Activated naive CD4-positive, alpha-beta T cell (primary cell): ENCODE measurements at places on chromosomes 12 and 14.

- no peak for DNase-seq
These were observed 74.2 kb upstream of the KICS2 start for GRCh38 chr12:64296301-64296700.

DNA sequence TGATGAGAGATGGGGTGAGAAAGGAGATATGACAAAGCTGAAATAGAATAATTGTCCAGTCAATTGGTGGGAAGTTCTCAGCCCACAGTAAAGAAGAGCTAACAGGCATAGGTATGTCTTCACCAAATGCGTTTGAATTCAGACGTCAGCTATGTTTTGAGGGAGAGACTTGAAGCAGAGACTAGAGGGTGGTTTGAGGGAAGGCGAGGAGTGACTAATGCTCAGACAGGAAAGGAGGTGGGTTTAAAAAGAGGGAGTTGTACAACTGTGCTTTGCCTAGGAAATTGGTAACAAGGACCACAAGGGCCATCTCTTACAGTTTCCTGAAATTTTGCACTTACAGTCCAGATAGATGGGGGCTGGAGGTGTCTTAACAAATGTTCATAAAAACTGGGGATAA is 6.4 kb downstream of the JKAMP start:
- DNase-seq = no peak

DNA sequence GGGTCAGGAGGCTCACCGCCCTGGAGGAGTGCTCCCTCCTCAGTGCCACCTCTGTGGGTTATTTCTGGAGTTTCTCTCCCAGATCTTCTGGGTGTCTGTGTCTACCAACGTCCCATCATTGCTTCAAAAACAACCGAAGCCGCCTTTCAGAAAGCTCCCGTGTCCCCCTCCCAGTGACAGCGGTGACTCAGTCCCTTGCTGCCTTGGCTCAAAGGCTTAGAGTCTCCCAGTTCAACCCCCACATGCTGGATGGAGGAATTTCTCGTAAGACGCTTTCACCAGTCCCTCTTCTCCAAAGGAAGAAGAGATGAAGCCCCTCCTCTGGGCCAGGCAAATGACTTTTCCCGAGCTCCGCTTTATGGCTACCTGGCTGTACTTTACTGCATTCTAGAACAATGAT is 146.6 kb downstream of the RBM19 start:
- DNase-seq = no peak

- no peak for DNase-seq
These were observed 5.4 kb downstream of the IFFO1 start for GRCh38 chr12:6550294-6551062.

DNA sequence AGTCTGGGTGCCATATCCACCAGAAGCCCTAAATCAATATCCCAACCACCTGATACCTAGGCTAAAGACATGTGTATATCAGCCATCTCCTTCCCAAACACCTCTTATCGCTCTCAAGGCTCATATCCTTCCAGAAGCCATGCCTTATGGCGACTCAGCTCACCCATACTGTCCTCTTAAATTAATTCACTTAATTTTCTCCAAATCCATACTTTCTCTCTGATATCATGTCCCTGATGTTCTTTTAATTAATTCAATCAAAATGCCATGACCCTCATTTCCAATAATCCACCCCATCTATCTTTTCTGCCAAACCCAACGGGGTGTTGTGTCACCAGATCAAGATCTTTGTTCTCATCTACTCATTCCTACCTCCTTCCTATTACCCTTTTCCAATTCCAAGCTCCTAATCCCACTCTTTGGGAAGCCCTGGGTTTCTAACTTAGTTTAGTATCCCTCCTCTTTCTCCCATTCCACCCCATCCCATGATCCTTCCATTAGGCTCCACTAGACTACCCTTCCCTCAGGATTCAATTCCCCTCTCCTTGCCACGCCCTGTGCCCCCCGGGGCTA is 723 bp downstream of the ATF7 start:
- no peak for DNase-seq

GRCh38 chr14:33992274-33993007 is 41.6 kb upstream of the EGLN3 start:
- no peak for DNase-seq

DNA sequence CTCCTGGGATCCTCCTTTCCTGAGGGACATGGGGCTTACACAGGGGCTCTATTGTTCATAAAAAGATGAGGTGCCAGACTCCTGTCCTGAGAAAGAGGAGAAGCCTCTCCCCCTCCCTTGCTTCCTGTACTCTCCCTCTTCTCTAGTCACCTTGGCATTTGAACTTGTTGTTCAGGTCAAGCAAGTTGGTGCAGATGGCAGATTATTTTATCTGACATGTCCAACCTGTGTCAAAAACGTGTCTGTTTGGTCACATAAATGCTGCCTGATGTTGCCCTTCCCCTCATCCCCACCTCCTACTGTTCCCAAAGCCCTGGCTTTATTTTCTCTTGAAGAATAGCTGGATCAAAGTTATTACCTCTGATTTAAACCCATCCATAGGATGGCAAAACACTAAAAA is 154.8 kb downstream of the TMX1 start:
- no peak for DNase-seq

DNA sequence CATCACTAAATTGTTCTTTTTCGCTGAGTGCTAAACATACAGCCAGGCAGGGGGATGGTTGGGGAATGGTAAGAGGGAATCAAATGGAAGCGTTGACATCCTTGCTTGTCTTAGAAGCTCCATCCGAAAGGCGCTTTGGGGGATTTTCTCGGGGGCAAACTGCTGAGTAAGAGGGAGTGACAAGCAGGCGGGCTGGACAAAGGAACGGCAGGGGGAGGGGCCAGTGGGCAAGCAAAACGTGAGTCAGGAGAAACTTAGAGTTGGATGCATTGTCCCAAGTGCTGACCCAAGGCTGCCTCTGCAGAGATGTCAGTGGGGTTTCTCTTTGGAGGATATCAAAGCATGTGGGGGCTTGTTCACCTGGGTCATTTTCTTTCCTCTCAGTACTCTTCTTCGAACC is 480.5 kb downstream of the VRK1 start:
- DNase-seq = no peak

DNA sequence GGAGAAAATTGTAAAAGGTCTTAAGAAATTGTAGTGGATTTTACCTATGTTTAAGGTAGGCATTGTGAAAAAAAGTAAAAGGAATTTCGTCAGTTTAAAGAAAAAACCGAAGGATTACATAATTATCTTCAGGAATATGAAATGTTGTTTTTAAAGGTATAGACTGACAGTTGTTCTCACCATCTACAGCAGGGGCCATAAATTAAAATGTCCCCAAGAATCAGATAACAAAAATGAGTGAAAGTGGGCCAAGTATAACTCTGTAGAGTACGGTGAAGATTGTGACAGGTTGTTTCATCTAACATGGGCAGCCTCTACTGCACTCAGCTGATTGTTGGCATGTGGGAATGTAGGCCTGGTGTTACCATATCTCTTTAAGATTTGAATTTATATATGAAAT is 38.3 kb downstream of the YLPM1 start:
- DNase-seq = no peak

DNA sequence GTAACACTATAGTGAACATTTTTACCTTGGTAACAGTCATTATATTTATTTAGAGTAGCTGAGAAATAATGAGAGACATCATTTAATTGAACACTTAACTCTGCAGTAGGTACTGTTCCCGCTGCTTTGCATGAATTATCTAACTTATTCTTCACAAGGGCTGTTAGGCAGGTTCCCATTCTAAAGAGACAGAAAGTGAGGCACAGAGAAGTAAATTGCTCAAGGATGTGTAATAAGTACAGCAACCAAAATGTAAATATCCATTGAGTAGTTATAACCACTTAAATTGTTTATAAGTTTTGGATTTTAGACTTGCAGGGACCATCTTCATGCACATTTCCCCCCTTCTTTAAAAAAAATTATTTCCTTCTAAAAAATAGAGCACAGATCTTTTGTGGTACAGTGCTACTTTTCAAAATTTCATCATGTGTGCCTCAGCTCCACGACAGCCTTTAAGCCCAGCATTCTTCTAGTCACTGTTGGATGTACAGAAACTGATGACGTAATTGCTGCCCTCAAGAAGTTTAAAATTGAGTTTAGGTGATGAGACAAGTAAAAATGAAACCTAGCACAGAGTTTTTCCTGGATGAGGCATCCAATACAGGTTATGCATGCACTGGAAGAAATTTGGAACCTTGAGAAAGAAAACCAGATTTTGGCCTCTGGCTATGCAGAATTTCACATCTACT is 6.0 kb upstream of the MANSC4 start:
- DNase-seq = no peak

GRCh38 chr12:128662101-128662500 is 161.7 kb downstream of the SLC15A4 start:
- no peak for DNase-seq

GRCh38 chr12:90244232-90244631 is 535.6 kb upstream of the ATP2B1 start:
- no peak for DNase-seq

- no peak for DNase-seq
These were observed 1132.4 kb downstream of the FLRT2 start for GRCh38 chr14:86662334-86662733.

- DNase-seq = no peak
These were observed 6.8 kb downstream of the PTPN6 start for GRCh38 chr12:6957741-6958608.
